ENCODE measurements at places on chromosomes 11 and 22.
A peak's percentile ranks its signal among the peaks of the same experiment; 100 is the strongest.

- DNase-seq, result no peak
Measured at GRCh38 chr11:118437208-118438125, 1.2 kb downstream of the KMT2A start.

DNA sequence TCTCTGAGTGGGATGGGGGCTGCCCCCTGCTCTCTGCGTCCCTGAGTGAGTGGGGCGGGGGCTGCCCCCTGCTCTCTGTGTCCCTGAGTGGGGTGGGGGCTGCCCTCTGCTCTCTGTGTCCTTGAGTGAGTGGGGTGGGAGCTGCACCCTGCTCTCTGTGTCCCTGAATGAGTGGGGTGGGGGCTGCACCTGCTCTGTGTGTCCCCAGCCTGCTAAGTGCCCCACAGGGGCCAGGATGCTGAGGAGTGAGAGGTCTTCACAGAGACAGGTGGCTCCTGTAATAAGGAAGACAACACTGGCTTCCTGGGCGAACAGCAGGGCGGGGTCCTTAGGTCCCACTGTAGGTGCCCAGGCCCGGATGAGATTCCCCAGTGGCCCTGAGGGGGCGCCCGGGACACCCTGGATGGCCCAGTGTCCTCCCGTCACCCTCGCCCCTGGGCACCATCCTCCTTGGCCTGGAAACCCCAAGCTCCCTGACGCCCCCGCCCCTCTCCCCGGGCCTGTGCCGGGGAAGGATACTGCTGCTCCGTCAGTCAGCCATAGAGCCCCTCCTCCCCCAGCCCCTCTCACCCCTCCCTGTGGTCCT lies 3.8 kb upstream of the CCDC188 start:
- no peak for DNase-seq

DNA sequence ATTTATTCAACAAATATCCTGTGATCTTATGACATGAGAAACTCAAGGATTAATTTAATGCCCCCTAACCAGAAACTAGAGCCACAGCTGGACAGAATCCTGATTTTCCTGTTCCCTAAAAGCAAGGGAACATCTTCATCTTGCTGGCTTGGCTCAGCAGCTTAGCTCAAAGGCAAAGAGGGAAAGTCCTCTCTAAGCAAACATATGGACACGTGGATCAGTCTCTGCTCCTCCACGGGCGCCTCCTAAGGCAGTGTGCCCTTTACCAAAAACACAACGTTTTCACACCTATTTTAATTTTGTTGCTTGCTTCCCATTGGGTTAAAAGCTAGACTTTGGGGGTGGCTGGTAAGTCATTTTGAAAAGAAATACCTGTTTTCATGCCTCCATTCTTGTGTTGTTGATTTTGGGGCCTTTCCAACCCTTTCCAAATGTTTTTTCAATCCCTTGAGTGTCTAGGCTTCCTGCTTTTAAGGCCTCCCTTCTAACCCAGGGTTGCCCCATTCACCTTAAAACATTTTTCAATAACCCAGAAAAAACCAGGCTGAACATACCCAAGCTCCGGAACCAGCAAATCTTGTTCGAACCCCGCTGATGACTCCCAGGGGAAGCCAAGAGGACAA lies 15.5 kb downstream of the SLC1A2 start:
- no peak for DNase-seq

DNA sequence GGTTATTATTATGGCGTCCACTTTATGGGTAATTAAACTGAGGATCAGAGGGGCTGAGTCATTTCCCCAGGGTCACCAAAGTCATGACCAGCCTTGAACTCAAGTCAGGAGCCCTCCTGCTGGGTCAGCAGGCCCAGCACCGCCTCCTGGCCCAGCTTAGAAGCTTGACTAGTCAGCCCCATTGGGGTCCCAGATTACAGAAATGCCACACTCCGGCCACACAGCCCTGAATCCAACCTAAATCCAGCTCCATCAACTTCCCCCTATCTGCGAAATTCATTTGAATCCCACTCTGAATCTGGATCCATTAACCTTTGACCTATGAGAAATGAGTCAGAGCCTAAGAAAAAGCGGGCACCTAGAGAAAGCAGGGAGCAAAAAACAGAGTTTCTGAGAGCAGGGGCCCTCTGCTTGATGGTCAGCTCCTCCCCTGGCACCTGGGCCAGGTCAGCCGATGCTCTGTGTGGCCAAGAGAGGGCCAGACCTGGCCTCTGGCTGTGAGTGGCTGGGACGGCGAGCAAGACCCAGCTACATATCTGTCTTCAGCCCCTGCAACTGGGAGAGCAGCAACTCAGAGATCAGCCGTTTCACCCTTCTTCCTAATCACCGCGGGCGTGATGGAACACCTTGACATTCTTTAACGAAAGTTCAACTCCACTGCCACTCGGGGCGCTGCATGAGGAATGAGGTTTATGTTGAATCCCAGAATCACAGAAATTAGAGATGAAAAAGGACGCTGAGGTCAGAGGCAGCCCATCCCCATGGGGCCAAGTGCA lies 196.1 kb downstream of the TRIM29 start:
- DNase-seq, result no peak

- DNase-seq, result no peak
Measured at GRCh38 chr11:66766681-66767080, 37.7 kb upstream of the SPTBN2 start.

DNA sequence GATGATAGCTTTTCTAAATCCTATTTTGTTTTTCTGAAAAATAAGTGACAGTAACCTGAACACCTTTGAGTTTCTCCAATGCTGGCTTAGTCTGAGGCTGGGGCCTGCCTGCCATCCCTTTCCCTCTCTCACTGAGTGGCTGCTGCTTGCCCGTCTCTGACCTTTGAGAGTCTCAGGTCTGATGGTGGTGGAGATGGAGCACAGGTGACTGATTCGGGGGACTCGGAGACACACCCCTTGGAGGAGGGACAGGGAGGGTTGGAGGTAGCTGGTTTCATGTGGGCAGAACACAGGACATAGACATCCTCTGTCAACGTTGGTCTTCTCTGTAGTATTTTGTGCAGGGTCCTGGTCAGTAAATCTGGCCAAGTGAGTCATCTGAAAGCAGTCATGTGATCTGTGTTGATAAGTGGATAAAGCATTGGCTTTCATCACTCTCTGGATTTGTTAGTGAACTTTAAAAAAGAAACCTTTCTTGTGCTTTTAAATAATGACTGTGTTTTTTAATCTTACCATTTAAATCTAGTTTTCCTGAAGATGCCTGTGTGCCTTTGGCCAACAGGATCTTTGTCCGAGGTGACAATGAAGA lies 47.1 kb upstream of the CLDN5 start:
- no peak for DNase-seq

DNA sequence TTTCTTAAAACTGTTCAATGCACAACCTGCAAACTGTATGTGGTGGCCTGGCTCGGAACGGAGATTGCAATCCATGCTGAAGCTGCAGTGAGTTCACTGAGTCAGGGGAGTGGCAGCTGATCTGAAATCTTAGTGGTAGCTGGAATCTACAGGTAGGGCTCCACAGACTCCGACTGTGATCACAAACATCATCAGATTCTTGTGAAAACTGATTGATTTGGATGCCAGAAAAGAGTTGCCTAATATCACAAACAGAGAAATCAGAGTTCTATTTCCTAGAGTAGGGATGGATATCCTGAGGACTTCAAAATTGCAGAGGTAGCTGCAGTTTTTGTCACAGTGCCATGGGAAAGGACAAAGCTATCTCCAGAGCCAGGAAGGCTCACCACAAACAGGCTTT lies 57.5 kb upstream of the SC5D start:
- no peak for DNase-seq

GRCh38 chr11:124674168-124674517 lies 439 bp downstream of the SPA17 start:
- no peak for DNase-seq

GRCh38 chr11:61187505-61188130 lies 15.7 kb upstream of the PGA3 start:
- peak; percentile 36 for DNase-seq

DNA sequence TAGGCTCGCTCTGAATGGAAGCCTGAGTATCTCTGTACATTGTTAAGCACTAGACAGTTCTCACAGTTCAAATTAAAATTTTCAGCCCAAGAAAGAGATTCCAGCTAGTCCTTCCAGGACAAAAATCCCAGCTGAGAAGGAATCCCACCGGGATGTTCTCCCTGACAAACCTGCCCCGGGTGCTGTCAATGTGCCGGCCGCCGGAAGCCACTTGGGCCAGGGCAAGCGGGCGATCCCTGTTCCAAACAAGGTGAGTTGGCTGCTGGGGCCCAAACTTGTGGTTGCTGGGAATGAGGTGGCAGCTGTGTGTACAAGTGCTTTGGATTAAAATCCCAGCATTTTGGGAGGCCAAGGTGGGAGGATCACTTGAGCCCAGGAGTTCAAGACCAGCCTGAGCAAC lies 15.4 kb downstream of the GTSE1 start:
- no peak for DNase-seq

GRCh38 chr11:30485756-30486155 lies 100.4 kb downstream of the MPPED2 start:
- no peak for DNase-seq

DNA sequence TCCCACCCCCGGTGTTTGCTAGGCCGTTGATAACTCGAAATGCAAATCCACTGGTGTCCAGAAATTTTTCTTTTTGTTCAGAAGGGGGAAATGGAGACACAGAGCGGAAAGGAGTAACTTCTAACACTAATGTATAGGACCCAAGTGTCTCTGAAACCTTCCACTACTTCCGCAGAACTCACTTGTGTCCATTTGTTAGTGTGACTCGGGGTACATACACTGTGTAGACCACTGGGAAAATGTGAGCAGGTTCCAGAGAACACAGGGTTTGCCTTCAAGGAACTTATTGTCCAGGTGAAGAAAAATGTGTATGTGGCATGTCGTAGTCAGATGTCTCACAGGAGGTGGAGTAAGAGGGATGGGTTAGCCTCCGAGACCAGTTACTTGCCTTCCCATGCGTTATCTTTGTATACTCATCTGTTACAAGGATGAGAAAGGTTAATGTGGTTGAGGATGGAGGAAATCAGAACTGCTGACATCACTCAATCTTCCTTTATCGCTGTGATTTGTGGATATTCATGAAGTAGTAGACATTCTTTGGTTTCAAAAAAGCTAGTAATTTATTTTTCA lies 857 bp downstream of the ARCN1 start:
- no peak for DNase-seq

DNA sequence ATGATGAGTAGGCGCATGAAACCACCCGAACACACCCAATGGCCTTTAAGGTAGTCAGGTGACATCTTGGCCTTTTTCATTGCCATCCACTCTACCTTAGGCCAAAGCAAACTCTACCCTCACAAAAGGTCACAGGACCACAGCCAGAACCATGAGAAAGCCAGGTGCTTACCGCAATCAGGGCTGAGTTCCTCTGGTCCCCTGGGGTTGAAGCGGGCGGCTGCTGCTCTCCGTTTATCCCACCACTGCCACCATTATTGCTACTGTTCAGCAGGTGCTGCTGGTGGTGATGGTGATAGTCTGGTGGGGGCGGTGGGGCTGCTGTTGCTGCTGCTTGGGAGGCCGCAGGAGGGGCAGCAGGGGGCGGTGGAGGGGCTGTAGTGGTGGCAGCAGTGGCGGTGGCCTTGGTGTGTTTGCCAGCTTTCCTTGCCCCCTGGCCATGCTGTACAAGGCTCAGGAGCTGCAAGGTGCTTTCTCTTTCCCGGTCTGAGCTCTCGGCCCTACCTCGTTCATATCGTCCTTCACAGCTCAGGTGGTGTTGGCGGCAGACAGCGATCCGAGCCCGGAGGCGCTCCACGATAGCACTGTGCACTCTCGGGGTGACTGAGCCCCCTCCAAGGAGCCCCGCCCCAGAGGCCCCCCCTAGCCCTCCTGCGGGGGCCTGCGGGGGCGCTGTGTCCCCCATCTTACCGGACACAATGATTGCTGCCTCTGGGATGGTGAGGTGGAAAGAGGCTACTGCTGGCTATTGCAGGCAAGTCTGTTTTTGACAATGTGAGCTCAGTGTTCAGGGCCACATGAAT lies 1.6 kb downstream of the MAML2 start:
- no peak for DNase-seq

DNA sequence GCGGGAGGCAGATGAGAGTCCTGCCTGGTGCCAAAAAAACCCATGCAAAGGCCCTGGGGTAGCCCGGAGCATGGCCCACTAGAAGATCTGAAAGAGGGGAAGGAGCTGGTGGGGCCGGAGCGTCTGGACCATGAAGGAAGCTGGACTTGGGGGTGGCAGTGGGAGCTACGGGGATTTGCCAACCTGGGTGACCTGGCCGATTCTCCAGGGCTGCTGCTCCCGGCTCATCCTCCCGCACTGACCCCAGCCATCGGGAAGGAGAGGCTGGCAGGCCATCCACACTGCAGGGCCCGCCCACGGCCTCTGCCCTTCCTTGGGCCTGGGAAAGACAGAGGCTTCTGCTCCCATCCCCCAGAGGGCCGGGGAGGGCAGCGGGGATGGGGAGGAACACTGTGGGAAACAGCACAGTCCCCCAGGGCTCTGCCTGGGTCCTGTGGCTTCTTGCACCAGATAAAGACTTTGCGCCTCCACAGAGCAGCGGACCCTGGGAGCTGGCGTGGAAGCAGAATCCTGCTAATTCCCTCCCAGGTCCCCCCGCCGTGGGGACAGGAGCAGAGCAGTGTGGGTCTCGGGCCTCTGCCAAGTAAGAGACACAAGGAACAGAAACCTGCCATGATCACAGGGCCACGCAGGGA lies 87.1 kb upstream of the LINC01488 start:
- DNase-seq, result no peak

DNA sequence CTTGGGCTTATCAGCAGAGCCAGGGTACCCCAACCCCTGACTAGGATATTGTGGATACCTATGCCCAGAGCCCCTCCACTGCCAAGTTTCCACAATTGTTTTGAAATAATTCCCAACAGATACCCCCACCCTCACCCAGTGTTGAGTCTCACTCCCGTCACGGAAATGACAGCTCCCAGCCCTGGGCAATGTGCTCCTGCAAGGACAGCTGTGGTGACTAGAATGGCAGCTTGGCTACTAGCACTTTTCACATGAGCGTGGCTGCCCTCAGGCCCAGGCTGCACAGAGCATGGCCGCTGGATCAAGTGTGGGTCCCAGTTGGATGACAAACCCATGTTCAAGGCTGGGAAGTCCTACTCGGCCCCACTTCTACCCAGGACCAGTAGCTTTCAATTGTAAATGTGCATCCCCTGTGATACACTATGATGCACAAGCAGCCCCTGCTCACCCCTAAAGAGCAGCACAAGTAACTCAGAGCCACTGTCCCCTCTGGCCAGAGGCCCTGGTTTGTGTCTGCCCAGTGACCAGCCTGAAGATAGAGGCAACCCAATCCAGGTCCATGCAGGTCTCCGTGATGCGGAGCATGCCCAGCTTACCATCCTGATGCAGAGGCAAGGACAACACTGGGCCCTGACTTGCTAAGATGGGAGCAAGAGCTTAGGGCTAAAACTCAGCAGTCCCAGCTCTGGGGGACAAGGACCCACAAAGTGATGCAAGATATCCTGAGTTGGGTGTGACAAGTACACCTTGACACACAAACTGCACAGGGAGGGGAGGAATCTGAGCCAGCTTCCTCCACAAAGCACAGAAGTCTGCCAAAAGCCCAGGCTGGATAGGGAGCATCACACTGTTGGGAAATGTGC lies 13.2 kb downstream of the KCNQ1OT1 start:
- DNase-seq, result no peak

- no peak for DNase-seq
Measured at GRCh38 chr11:17851697-17852096, 117.1 kb downstream of the KCNC1 start.

DNA sequence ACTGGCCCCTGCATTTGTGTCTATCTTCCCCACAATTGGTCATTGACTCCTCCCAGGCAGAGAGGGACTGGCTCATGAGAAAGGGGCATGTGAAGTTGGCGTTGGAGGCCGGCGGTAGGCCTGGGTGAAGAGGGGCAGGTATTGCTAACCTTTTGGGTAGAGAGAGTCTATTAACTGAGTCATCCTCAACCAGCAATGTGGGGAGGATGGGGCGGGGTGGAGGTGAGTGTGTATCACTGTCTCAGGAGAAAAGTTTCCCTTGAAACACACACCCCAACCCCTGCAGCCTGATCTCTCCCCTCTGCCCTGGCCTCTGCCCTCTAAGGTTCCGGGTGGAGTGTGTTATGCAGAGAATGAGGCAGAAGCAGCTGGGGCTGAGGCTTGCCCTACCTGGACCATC lies 60.1 kb upstream of the PHF21B start:
- DNase-seq, result no peak
